ENCODE measurements at places on chromosomes 6 and 20.

GRCh38 chr6:34338377-34338776, 54.1 kb downstream of the NUDT3 start:
- DNase-seq = no peak

GRCh38 chr20:19259141-19259591, 46.7 kb downstream of the SLC24A3 start:
- no peak for DNase-seq

DNA sequence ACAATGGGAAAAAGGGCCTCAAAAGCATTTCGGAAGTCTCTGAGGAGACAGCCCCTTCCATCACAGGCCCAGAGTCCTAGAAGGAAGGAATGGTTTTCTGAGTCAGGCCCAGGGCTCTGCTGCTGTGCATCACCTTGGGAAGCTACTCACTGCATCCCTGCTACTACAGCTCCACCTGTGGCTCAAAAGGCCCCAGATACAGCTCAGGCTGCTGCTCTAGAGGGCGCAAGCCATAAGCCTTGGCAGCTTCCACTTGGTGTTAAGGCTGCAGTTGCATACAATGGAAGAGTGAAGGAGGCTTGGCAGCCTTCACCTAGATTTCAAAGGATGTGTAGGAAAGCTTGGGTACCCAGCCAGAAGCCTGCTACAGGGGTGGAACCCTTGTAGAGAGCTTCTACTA, 54.8 kb downstream of the MEI4 start:
- no peak for DNase-seq

DNA sequence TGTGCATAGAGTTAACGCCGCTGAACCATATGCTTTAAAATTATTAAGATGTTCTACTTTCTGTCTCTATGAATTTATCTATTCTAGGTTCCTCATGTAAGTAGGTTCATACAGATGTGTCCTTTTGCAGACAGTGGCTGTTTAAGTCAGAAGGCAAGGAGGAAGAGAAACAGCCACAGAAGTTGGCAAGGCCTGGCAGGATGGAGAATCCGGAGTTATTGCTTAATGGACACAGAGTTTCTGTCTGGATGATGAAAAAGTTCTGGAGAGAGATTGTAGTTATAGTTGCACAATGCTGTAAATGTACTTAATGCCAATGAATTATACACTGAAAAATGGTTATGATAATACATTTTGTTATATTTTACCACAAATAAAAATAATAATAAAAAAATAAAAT, 283.6 kb upstream of the CNR1 start:
- DNase-seq = no peak

DNA sequence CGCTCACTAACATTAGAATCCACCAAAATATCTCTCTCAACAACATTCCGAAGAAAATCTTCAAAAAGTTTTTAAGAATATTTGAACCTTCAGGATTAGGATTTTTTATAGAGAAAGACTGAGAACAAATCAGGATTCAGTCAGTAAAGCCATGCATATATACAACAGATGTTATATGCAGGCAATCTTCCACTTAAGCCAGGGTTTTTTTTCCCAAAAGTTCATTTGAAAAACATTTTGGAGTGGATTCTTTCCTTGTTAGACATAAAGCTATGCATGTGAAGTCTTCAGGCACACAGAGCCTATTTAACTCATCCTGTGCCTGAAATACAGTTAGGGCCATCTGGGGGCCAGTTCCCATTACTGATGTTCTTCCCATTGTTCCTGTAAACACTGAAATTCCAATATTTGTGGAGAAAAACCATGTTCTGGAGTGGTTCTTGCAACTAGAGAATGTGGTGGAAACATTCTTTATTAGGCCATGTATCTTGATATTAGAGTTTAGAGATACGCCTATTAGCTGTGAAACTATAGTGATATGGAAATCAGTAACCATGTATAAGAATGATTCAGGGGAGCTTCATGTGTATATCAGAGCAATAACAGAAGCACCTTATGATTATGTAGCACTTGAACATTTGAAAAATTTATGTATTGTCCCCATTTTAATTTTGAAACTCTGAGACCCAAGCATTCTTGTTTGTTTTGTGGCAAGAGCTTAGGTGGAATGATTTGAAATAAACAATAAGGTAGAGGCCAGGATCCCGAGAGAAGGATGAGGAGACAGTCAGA, 61.7 kb downstream of the PLEKHG1 start:
- no peak for DNase-seq

- no peak for DNase-seq
Measured at GRCh38 chr6:133806382-133807140, 82.4 kb upstream of the TCF21 start.

- no peak for DNase-seq
Measured at GRCh38 chr6:119986934-119987549, 637.5 kb upstream of the MAN1A1 start.

- DNase-seq = no peak
Measured at GRCh38 chr20:37690626-37691369, 3.0 kb upstream of the CTNNBL1 start.

DNA sequence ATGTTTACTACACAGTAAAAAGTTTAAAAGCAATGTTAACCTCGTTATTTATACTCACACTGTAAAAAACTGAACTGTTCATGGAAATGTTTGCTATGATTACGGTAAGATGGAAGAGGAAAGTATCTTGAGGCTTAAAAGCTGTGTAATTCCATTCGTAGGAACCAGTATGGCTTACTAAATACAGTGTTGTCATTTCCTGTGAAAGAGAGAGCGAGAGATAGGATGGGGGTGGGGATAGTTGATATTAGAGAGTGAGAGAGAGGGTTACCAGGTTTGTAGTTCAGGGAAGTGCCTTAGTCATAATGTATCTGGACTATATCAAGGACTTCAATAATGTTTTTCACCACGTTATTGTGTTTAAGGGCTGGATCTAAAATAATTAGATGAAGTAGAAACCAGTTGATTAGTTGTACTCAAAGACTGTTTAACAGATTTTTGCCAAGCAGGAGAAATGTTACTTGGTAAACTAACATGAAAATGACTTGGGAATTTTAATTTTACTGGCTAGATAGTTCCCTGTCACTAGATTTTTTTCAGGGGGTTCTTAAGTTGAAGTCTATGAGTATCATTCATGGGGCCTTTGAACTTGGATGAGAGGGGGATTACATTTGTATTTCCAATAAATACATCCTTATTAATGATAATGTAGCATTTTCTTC, 30.4 kb downstream of the AFDN start:
- no peak for DNase-seq

GRCh38 chr6:96301781-96302180, 219.8 kb upstream of the UFL1 start:
- no peak for DNase-seq

DNA sequence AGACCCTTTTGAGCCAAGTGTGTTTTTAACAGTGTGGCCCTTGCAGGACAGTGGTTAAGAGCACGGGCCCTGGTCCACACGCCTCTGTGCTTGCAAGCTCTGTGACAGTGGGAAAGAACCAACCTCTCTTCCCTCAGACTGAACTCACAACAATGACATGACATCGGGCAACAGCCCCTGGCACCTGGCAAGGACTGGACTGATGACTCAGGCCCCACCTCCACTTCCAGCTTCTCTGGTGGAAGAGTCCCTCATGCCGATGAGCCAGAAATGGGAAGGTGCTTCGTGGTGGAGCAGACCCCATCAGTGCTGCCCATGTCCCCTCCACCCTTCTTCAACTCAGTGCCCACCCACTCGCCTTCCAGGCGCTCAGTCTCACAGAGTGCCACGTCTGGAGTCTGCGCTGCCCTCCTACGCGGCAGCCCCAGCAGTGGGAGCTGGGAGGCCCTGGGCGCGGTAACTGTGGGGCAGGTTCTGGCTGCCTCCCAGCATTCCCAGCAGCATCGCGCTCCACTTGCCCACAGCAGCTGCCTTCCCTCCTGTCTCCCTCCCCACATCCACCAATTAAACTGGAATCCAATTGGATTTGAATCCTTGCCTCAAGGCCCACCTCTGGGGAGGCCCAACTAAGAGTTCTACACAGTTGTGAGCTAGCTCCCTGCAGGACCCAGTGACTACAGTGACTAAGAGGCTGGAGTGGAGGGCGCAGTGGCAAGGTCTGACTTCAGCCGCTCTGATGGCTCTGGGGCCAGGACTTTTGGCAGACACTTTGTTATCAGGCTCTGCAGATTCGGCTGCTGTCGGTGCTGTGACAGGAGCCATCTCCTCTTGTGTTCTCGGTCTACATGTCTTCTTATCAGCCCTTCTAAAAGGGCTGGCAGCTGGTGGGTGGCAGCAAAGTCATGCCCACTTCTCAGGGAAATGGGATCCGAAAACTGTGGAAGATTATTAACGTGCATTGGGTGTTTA, 156.8 kb upstream of the MLN start:
- no peak for DNase-seq

- DNase-seq = peak; percentile 86
Measured at GRCh38 chr6:2999618-3000557, at the start of gene NQO2. Gene NQO2, plus strand, starts transcription at chr6:2999894. Its CDS starts 6,659 bp downstream, at chr6:3006553.

GRCh38 chr6:30463242-30463641, 26.1 kb upstream of the HLA-E start:
- no peak for DNase-seq

GRCh38 chr6:130324657-130325056, 41.2 kb upstream of the TMEM200A start:
- no peak for DNase-seq

DNA sequence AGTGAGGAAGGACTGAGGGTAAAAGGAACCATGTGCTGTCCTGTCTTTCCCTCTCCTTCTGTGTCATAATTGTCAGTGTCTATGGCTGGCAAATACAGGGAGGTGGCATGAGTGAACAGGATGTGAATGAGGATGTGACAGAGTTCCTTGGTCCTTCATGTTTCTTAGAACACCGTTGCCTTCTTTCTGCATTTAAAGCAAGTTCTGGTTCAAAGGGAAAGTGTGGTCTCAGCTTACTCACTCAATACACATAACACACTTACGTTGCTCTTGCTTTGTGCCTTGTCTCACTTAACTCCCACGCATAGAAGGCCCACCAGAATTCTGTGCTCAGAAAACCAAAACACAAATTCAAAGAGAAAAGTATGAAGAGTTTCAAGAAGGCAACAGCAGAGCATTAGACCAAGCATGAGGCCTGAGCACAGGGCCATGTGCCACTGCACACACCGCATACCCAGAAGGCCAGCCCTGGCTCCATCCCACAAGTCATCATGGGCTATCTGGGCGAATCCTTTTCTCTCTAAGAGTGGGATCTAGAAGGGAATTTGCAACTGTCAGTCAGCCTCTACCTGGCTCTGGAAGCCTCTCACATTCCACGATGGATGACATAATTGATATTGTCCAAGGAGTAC, 38.9 kb upstream of the SAYSD1 start:
- no peak for DNase-seq

DNA sequence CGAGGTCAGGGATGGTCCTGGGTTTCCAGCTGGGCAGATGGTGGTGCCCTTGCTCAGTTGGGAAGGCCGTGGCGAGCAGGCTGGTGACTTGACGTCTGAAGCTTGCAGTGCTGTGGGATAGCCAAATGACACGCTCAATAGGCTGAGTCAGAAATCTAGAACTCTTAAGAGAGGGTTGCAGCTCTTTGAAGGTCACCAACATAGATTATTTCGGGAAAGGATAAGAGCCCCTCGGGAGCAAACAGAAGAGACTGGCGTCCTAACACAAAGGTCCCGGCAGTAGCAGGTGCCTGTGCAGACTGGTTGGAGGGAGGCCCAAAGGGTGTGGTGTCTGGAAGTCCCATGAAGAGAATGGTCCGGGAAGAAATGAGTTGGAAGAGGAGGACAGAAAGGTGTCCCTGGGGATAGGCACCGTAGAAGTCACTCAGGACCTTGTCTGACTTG, 18.4 kb downstream of the PKIG start:
- no peak for DNase-seq

GRCh38 chr20:46060301-46060881, 29.4 kb downstream of the NCOA5 start:
- DNase-seq = no peak

DNA sequence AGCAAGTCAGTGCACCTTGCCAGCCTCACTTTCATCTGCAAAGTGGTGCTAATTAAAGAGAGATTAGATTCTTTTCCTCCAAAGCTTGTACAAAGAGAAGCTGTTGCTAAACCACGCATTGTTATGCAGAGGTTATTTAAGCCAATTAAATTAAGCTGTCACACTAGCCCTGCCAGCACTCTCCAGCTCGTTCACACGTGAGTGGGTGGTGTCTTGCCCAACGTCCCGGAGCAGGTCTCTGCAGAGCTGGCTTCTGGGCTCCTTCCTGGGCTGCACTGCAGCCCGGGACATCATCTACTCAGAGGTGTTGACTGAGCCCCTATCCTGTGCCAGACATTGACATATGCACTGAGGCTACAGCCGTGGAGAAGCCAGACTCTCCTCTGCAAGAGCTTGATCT, 401.6 kb upstream of the SULF2 start:
- no peak for DNase-seq

- no peak for DNase-seq
Measured at GRCh38 chr6:30102414-30102969, 10.4 kb downstream of the TRIM31 start.

DNA sequence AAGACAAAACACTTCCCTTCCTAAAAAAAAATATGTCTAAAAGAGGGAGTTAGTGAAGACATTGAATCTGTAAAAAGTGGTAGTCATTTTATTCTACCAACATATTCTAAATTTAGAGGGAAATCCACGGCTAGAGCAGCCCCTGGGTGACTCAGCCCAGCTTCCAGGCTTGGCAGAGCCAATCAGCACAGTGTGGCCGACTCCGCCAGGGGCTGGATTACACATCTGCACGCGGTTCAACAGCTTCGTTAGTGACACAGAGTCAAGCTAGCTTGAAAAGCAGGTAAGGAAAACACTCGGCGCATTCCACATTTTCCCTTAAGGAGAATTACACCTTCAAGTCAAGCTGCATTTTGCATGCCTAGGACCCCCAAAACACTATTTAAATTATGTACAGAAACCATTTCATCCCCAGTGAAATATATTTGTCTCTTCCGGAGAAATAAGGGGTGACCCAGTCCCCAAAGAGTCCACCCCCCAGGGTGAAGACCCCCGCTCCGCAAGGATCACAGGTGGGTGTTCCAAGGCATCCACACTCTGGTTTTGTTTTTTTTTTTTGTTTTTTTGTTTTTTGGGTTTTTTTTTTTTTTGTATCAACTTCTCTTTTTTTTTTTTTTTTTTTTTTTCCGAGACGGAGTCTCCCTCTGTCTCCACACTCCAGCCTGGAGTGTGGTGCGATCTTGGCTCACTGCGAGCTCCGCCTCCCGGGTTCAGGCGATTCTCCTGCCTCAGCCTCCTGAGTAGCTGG, 58.4 kb upstream of the ARID1B start:
- DNase-seq = no peak

DNA sequence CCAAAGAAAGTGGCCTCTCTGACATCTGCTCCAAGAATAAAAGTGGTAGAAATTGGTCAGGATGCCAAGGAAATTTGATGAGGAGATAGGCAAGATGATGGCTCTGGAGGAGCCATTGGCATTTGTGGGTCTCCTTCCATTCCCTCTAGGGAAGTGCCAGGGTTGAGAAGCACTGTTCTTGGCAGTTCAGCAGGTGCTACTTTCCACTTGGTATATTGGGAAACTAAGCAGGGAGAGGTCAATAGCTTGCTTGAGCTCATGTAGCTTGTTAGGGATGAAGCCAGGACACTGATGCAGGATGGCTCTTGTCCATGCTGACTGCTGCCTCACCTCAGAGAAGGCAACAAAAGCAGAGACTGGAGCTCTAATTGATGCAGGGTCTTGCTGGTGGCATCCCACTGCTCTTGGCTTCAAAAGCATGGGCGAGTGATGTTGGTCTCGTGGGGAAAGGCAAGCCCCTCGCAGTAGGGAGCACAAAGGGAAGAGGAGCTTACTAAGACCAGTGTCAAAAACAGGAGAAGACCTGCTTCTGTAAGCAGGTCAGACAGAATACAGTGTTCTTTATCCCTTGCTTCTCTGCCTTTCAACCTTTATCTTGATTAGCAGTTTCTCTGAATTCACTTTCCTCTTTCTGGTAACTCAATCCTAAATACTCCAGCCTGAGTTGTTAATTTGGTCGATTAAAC, 73.1 kb upstream of the RIPOR2 start:
- no peak for DNase-seq
